ENCODE measurements at places on chromosomes 2 and 18. TPM values are rescaled to one million over a fixed set of nuclear protein-coding genes. Genes with fewer than 3 reads are reported as not detected.
A peak's percentile ranks its signal among the peaks of the same experiment; 100 is the strongest.

SCLY gene
- total RNA-seq, result 37.9 TPM

GRCh38 chr18:6627645-6628044 is 101.9 kb upstream of the ARHGAP28 start:
- no peak for DNase-seq

GRCh38 chr2:178298785-178299212 is 104.5 kb downstream of the OSBPL6 start:
- DNase-seq, result no peak

GRCh38 chr2:128477026-128477820 is 158.6 kb upstream of the HS6ST1 start:
- no peak for DNase-seq

GAREM1 gene
- 0.52 TPM for total RNA-seq

- no peak for DNase-seq
Observed at GRCh38 chr2:60560734-60561644, 7.5 kb upstream of the BCL11A start.

GRCh38 chr2:189267925-189268579 is 88.5 kb upstream of the COL5A2 start:
- DNase-seq, result no peak

KCNE4 gene
- total RNA-seq, result not detected

GRCh38 chr2:190713471-190713870 is 64.6 kb downstream of the NAB1 start:
- no peak for DNase-seq

DNA sequence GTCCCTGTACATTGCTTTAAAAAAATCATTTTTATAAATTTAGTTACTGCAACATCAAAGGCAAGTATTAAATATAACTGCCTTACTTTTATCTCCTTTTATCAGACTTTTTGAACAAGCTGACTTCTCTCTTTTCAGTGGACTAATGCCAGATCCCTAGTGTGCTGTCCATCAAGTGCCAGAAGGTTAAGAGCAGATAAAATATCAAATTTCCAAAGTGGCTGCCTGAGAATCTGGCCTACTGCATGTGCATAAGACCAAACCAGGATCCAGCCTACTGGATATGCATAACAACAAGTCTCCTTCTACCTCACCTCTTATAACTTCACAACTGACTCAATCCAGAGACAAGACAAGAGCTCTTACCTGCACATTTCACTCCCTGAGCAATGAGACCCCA is 59.8 kb upstream of the CHRNA1 start:
- DNase-seq, result no peak

GRCh38 chr2:144374163-144374661 is 145.7 kb downstream of the ZEB2 start:
- no peak for DNase-seq

GRCh38 chr2:172098287-172098649 is 4.4 kb downstream of the DLX2 start:
- DNase-seq, result peak; percentile 17

DNA sequence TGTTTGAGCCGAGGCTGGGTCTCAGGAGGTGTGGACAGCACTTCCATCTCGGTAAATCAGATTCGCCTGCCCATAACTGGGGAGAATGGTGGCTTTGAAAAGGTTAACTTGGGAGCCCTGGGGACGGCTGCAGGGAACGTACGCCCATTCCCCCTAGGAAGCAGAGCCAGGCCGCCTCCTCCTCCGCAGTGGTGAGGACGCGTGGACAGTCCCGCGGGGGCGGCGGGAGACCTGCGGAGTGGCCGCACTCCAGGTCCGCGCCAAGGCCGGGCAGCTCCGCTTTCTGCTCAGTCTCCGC is 845 bp upstream of the MYCN start:
- DNase-seq, result no peak

DNA sequence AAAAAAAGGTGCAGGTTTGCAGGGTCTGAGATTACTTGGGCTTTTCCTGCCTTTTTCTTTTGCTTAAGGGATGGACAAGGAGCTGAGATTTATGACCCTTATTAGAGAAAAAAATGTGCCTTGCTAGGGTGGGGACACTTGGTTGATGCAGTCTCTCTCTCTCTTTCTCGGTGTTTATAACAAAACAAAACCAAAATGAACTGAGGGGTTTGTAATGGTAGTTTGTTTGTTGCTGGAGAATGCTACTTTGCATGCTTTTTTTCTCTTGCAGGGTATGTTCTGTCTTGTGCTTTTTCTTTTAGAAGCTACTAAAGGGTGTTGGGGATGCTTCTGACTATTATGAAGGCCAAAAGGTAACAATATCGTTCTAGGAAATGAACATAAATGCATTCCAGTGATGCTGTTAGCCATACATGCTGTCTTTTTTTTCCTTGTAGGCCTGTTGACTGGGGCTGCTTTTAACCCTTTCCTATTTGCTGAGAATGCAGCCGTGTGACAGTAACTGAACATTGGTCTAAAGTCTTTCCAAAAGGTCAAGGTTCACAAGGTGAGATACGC is 435 bp downstream of the ZNF532 start:
- no peak for DNase-seq

SOX11 gene
- total RNA-seq, result not detected

DNA sequence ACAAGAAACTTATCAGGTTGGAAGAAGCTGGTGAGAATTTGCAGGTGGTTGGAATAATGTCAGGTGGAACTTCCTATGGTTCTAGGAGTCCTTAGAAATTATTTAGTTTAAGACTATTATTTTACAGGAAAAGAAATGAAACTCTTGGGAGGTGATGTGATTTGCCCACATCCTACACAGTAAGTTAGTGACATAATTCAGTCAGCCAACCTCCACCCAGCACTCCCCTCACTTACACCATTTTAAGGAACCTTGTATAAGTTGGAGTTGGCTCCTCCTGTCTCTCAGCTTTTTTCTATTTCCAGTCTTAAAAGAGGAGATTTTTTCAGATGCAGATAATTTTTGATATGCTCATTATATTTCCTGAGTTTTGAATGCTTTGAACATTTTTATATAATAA is 86.4 kb downstream of the SKA1 start:
- DNase-seq, result no peak

Data from CD4-positive, alpha-beta memory T cell (primary cell).